ENCODE measurements at places on chromosomes 2 and 18.

GRCh38 chr2:230225486-230225885, at the start of gene SP140:
SP140 (plus strand) TSS chr2:230225736; CDS start chr2:230225845, 109 bp downstream.
- peak; percentile 49 for DNase-seq

- DNase-seq = no peak
Observed at GRCh38 chr2:32783469-32783868, 155.6 kb downstream of the TTC27 start.

DNA sequence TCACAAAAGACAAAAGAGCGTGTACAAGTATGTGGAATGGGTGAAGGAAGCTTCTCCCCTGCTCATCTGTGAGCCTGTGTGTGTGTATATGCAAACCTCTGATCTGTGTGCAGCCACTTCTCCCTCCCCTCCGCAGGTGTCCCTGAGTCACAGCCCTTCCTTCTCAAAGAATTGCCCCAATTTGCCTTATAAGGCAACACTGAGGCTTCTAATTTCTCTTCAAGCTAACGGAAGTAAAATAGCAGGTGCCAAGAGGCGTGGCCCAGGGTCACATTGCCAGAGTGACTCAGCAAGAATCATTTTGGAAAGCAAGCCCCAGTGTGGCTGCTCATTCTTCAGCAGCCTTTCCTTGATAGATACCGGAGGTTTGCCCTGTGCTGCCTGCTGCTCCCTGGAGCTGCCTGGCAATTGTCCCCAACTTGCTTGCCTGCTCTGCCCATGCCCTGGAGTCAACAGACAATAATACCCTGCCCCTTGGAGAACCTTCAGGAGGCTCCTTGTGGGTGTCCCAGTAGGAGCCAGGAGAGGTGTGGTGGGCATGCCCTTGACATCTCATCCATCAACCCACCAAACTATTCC, 37.3 kb upstream of the BMP10 start:
- DNase-seq = peak; percentile 60

DNA sequence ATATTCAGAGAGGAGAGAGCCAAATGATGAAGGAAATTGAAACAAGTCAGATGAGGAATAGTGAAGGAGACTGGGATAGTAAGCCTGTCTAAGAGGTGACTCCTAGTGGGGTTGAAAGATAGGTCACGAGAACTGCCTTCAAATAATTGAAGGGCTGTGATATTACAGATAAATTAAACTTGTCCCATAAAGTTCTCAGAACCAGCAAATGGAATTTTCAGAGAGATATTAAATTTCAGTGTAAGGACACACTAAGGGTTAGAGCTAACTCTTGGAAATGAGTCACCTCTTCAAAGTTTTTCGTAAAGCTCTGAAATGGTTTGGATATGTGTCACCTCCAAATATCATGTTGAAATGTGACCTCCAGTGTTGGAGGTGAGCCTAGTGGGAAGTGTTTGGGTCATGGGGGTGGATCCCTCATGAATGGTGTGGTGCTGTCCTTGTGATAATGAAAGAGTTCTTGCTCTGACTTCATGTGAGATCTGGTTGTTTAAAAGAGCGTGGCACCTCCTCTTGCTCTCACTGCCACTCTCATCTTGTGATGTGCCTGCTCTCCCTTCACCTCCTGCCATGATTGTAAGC, 87.3 kb downstream of the BABAM2 start:
- no peak for DNase-seq

DNA sequence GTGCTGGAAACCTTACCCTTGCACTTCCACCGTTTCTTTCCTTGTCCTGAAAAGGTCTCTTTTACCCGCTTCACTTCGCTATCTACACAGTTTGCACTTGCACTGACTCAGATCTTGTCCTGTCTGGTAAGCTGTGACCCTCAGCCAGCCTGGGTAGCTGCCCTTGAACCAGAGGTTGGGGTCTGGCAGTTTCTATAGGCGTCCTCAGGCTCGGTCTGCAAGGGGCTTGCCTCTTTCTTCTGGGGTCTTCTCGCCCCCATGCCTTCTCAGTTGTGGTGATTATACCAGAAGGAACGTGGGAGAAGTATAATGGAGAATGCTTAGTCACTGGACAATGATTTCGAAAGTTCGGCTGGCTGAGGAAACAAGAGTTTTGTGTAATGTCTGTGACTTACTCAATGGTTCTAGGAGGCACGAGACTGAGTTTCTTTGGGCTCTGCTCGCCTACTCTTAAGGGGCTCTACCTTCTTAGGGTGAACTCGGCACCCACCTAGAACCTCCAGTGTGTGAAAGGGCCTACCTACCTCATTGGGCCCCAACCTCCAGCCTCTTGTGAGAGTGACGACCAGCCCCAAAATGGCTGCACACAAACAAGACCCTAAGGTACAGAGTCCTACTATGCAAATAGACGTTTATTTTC, 6.9 kb upstream of the STAT1 start:
- no peak for DNase-seq

GRCh38 chr2:104844807-104845551, 8.9 kb upstream of the POU3F3 start:
- DNase-seq = no peak

DNA sequence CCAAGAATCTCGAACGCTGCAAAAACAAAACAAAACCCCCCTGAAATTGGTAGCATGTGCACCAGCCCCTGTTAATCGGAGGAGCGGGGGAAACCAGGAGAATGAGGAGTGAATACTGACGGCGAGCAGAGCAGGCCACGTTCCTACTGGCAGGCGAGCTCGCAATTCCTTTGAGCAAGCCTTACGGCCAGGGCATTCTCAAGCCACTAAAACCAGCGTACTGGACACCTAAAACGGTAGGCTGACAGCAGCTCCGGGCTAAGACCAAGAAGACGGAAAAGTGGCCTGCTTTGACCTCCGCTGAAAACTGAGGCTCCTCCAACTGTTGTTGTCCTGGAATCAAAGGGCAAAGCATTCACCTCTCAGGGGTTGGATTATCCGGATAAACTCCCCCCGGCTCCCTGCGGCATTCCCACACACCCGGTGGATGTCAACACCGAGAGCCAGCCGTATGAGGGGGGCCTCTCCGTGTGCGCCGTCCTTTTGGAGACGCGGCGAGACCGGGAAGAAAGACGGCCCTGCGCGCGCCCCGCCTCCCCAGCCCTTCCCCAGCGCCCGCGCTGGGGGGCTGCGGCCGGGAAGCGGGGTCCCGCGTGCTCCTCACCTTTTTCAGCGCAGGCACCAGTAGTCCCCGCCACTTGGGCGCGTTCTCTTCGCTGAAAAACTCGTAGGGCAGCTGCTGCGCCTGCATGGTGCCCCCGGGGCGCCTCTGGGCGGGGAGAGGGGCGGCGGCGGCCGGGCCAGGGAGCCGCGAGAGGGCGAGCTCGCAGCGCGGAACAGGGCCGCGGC, 925 bp downstream of the SOS1 start:
- peak; percentile 31 for DNase-seq

DNA sequence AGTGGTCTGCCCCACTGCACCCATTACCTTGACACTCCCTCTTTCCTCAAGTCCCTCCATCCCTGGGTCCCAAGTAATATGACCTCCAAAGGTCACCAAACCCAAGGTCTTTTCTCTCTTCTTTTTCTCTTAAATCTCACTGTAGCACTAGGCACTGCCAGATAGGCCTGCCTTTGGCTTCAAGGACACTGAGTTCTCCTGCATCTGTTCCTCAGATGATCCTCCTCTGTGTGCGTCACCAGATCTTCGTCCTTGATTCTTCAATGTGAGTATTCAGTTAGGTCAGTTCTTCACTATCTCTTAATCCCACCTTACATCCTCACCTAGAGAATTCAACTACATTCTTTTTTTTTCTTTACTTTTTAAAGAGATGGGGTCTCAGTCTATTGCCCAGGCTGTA, 249.2 kb downstream of the NBAS start:
- DNase-seq = no peak

GRCh38 chr2:230798769-230799399, 65.9 kb upstream of the ITM2C start:
- no peak for DNase-seq

DNA sequence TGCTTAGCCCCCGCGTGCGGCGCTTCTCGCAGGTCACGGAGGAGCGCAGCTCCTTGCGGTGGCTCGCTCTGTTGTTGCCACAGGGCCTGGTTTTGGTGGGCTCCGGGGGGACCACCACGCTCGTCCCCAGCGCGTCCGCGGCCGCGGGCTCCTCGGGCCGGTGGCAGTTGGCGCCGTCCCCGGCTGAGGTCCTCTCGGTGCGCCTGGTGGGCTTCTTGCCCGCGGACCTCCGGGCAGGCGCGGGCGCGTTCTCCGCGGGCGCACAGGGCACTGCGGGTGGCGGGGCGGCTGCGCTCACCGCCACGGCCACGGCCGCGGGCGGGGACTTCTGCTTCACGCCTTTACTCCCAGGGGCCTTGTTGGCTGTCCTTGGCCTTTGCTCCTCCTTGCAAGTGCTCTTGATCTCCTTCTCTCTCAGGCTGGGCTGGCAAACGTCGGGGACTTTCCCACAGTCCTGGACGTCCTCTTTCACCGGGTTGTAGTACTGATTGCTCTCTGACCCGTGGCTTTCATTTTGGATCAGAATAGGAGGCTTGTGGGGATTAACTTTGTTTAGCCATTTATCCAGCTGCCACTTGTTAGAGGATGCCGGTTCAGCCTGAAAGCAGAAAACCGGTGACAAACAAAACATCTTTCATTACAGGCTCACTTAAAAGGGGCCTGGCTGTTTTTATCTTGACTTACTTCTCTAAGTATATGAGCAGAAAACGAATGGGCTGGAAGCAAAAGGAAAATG, 104.0 kb upstream of the REV1 start:
- no peak for DNase-seq

GRCh38 chr2:74554820-74555531, 456 bp downstream of the DOK1 start:
- no peak for DNase-seq

GRCh38 chr18:53625997-53626599, 598.4 kb downstream of the MBD2 start:
- no peak for DNase-seq

GRCh38 chr2:21361957-21362486, 238.3 kb downstream of the TDRD15 start:
- DNase-seq = no peak

- DNase-seq = peak; percentile 18
Observed at GRCh38 chr2:8229546-8229986, 452.3 kb upstream of the ID2 start.

GRCh38 chr2:68426848-68427579, 40.1 kb downstream of the FBXO48 start:
- DNase-seq = no peak

DNA sequence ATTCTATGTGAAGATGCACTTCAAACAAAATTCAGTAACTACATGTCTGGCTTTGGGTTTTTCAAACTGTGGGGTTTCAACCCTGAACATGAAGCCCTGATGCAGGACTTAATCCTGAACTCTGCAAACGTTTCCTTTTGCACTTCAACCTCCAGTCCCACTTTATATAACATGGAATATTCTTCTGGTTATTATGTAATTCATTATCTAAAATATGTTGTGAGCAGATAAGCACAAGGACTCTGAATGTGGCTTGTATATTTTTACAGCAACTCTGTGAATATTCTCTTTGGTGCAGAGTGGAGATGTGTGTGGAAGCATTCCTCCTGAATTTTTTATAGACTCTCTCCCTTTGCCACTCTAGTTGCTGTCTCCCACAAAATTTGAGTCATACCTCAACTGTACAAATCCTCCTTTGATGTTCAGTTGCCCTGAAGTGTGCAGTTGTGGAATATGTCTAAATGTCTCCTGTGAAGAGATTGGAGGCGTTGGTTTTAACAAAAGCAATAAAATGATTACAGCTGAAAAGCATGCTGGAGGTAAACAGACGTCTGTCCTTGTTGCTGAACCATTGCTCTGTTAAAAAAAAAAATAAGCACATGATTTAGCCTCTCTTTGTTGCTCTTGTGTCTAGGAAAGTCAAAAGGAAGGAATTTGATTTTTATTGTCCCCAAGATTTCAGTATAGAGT, 205.1 kb upstream of the NRP2 start:
- DNase-seq = no peak

DNA sequence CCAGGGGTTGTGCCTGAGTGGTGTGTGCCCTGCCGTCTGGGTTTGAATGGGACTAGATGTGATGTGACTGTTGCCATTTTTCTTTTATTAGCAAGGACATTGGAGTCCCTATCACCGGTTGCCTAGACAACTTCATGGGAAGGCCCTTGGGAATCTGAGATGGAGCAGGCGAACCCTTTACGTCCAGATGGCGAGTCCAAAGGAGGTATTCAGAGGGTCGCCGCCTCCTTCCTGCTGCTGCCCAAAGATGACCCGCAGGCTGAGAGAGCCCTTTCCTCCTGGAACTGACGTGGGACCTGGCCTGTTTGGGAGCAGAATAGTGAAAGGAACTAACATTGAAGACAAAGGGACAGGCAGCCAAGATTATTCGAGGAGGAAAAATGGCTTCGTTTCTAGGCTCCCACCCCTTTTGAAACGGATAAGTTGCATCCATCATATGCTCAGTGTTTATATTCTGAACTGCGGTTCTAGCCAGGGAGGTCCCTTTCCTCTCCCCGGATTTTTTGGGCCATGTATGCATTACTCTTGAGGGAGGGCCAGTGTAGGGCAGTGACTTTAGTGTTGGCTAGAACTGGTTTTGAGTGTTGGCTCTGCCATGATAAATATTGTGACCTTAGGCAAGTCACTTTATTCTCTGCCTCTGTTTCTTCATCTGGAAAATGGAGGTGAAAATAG, 673 bp downstream of the CENPO start:
- DNase-seq = no peak

DNA sequence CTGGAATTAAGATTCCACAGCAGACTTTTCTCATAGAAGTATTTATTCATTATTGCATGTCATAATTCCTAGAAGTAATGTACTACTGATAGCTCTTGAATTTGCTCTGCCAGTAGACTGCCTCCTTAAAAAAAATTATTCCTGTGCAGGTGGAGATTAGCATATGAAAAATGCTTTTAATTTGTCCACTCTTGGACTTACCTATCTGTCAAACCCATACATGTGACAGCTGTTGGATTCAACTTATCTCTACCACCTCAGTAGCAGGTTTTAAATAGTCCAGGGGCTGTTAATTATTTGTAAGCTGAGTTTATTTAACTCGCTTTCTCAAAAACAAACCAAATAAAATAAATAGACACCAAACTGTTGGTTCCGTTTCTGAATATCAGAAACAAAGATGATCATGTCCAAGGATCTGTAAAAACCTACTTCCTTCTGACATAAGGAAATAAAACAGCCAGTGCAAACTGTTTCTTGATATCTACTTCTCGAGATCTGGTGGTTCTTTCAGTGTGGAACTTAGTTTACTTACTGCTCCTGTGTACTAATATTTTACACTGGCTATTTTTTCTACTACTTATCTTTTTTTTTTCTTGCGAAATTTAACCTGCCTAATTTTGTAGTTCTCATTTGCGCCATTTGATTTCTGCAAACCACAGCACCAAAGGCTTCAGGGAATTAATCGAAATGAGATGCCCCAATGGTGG, 44.2 kb downstream of the ZEB2 start:
- DNase-seq = no peak

GRCh38 chr2:42859006-42859552, 66.7 kb upstream of the HAAO start:
- DNase-seq = peak; percentile 27

DNA sequence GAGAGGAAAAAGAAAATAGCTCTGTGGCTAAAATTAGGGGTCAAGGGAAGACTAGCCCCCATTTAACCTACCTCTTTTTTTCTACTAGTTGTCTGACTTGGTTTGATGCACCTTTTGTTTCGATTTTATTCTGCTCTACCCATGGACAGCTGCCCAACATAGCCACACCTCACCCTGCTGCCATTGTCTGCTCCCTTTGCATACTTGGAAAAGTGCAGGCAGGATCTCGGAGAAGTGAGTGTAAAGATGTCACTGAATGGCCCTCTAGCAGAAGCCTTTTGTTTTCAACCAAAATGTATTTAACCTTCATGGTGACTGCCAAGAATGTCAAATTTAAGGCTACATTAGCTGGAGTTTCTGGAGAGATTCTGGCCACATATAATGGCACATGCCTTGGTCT, 62.9 kb downstream of the SETBP1 start:
- DNase-seq = no peak

Data from stimulated activated CD8-positive, alpha-beta memory T cell treated with anti-CD3 and anti-CD28 coated beads, Interleukin-7, amount 100 ng/mL, for 1 hour (primary cell).